Stimulated activated memory B cell treated with anti-CD40 and anti-IgM and Interleukin-4, amounts not matched to agents 10 μg/mL and 1 μg/mL and 100 μg/mL, for 72 hours (primary cell): ENCODE measurements at places on chromosomes 6 and 20.

- ATAC-seq, result no peak
Measured at GRCh38 chr20:37354210-37355195, 8.6 kb downstream of the SRC start.

DNA sequence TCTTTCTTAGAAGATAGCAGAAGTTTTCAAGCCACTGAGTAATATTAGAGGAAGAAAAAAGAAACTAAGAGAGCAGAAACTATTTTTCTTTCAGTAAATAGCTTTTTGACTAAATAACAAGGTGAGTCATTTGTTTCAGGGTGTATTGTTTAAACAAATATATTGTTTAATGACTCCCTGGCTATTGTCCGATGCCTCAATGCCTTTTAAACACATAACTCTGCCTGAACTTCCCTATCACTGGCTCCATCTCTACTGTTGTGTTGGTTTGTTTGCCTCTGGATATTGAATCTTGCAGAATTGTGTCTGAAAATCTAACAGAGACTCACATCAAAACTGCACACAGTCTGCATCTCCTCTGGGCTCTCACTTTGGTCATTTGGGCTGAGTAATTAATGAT is 19.6 kb upstream of the CLIC5 start:
- ATAC-seq, result no peak

- no peak for ATAC-seq
Measured at GRCh38 chr20:19583532-19584175, 174.4 kb upstream of the RIN2 start.

- ATAC-seq, result no peak
Measured at GRCh38 chr6:129774697-129775447, 64.9 kb upstream of the ARHGAP18 start.

DNA sequence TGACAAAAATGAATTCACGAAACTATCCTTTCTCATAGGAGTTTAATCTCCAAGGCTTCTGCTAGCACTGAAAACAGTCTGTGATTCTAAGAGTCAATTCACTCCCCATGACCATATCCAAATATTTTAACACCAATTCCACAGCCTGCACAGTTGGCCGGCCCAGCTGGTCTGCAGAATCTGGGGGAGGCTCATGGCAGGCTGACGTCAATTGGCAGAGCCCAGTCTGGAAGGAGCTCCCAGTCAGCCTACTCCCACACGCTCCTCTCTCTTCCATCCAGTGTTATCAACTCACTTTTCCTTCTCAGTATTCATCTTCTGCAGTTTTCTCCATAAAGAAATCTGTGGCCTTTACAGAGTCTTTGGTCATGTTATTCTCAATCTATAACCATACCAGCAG is 111.0 kb downstream of the TBXT start:
- ATAC-seq, result no peak

DNA sequence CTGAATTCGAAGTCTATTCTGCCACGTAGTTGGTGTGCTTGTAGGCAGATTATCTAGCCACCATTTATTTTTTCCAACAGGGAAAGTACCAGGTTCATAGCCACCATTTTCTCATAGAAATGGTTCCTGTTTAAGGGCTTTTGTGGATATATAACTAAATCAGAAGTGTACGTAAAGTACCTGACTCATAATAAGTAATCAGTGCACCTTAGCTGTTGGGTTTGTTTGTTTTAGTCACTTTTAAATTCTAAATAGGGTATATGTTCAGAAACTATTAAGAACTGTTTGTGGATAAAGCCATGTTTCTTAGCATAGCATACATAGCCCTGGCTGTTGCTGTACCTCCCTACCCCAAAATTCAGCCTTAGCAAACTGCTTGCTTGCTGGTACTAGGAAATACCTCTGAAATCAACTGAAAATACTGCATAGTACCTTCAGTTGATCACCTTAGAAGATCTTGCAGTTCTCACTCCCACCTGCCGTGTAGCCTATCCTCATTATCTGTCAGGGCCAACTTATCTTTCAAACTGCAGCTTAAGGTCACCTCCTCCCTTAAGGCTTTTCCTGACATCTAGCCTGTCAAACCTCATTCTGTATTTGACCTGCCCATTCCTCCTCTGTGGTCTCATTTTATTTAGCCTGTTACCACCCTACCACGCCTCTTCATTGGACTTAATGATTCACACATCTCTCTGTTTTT is 44.6 kb upstream of the COL10A1 start:
- ATAC-seq, result no peak

- ATAC-seq, result no peak
Measured at GRCh38 chr6:104860221-104860620, 502 bp upstream of the HACE1 start.

DNA sequence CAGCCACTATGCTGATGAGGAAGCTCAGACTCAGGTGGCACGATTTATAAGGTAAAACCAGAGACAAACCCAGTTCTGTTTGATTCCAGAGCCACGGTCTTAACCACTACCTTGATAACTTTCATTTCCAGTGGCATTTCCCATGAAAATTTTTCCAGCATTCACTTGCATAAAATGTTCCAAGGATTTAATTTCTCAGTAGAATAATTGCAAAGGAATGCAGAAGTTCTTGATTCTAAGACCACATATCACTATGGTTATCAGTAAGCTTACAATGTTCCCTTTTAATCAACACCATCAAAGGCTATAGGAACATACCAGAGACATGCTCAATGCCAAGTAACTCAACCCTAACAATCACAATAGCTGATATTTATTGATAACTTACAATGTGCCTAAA is 306.0 kb upstream of the HS3ST5 start:
- no peak for ATAC-seq

GRCh38 chr20:10074513-10074912 is 39.7 kb downstream of the ANKEF1 start:
- peak; percentile 66 for ATAC-seq

GRCh38 chr20:62577490-62577836 is 64.8 kb upstream of the SLCO4A1 start:
- no peak for ATAC-seq

DNA sequence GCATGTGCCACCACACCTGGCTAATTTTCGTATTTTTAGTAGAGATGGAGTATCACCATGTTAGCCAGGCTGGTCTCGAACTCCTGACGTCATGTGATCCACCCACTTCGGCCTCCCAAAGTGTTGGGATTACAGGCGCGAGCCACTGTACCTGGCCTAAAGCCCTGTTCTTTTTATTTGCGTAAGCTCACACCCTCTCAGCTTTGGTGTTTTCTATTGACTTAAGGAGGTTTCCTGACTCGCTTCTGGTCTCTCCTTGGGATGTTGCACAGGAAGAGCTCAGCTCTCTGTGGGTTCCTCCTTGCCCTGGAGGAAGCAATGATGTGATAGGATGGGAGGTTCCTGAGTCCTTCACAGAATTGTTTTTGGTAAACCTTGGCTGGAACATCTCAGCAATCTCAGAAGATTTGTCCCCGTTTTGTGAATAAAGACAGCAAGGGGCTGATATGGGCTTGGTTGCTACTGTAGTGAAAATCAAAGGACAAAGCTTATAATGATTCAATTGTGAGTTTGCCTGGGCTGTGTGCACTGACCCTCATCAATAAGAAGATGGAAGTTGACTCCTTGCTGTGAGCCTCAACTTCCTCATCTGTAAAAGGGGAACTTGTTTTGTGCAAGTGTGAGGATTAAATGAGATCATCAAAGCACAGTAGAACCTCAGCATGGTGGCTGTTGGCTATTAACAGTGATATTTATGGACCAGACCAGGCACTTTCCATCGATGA is 27.0 kb downstream of the TOX2 start:
- peak; percentile 76 for ATAC-seq

DNA sequence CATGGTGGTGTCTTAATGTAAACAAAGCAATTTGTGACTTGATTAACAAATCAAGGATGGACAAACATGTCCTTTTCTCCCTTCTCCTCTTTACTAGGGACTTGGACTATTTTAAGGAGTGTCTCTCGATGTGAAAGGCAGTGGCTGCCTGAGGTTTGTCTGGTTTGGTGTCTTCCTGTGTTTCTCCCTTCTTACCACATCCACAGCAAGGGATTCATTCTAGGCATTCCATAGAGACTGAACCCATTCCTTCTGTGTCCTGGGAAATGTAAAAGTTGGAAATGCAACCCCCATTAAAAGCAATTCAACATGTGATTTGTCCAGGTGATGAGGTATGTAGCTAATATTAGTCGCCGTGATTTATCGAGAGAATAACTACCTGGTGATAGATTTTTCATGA is 15.9 kb downstream of the NRN1 start:
- no peak for ATAC-seq

GRCh38 chr6:109791301-109791700 is 100.2 kb downstream of the FIG4 start:
- ATAC-seq, result no peak

DNA sequence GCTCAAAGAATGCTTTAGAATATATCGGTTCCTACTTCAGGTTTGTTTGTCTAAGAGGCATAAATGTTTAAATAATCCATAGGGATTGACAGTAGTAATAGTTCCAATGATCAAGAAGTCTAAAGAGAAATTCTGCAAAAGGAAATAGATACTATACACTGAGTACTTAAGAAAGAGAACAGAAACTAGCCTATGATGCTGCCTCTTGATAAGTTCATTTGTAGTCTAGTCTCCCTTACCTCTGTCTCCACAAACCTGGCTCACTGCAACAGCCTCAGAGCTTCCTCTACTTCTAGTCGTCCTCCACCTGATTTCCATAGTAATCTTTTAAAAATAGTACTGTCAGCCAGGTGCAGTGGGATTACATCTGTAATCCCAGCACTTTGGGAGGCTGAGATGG is 511.8 kb downstream of the LMBRD1 start:
- ATAC-seq, result no peak

GRCh38 chr6:15363523-15364400 is 117.9 kb downstream of the JARID2 start:
- ATAC-seq, result no peak

DNA sequence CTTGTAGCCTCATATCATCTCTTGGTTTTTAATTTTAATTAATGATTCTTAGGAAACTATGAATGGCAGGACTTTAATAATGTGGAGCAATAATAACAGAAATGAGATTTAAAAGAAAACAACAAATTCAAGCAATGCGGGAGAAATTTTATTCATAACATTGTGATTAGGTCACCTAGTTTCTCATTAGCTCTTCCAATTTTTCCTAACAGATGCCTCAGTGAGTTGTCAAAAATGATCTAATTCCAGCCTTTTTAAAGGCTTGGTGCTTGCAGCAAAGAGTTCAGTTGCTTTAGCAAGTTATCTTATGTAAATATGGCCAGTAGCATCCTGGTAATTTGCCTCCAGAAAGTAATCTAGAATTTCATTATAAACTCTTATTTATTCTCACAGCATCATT is 20.4 kb downstream of the PDE7B start:
- no peak for ATAC-seq

- peak; percentile 66 for ATAC-seq
Measured at GRCh38 chr20:4726710-4727397, 5.1 kb downstream of the PRND start.

- no peak for ATAC-seq
Measured at GRCh38 chr20:18237682-18238081, 50.6 kb upstream of the ZNF133 start.

GRCh38 chr6:21284706-21285105 is 308.8 kb upstream of the SOX4 start:
- ATAC-seq, result no peak

DNA sequence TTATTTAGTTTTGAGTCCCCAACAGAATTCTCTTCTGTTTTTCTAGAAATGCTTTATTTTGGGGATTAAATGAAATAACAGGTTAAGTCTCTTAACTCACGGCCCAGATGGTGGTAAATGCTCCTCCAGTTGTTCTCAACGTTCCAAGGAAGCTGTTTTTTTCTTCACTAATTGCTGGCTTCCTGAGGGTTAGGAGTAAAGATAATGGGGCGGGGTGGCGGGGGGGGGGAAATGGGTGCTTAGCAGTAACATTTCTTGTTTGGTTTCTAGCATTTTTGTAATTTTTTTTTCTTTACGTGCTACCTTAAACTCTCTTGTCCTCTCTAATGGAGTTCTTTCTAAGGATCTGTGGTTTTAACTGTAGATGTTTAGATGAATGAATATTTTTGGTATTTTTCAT is 2.2 kb downstream of the SRSF3 start:
- ATAC-seq, result no peak

- no peak for ATAC-seq
Measured at GRCh38 chr6:106823732-106824351, 150.7 kb downstream of the CD24 start.

DNA sequence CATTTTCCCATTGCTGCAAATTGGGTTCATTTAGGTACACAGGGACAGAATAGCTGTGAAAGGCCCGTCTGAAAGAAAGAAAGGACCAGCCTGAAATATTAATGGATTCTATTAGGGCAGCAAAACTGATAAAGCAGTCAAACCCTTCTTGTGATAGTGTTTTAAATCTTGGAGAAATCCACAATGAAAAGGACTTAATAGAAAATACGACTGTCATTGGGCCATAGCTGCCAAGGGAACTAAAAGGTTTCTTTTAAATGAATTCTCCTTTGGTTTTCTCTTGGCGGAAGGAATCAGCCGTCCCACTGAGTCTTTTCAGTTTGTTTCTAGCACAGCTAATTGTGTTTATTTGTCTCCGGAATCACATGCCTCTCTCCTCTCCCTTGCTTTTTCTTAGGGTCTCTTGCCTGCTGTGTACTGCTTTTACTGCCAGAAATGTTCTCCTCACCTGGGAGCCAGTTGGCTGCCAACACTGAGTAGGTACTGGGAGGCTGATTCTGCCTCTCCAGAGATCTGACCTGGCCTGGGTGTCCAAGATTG is 11.3 kb downstream of the PAQR8 start:
- ATAC-seq, result no peak

DNA sequence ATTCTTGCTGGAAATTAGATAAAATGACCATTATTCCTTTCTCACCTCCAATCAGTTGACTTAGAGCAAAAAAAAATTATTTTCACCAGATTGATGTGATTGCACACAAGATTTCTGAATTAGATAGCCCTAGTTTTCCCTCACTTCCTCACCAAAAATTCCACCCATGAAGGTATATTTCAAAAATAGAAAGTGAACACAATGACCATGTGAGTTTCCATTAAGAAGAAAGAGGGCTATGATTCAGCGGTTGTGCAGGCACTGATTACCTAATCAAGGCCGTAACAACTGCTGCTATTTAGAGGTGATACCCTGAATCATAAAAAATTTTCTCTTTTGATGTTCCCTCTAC is 19.5 kb upstream of the RALGAPA2 start:
- ATAC-seq, result no peak

GRCh38 chr6:85945459-85946185 is 302.9 kb upstream of the SYNCRIP start:
- ATAC-seq, result no peak

GRCh38 chr6:45930420-45931040 is 85.1 kb downstream of the CLIC5 start:
- no peak for ATAC-seq

DNA sequence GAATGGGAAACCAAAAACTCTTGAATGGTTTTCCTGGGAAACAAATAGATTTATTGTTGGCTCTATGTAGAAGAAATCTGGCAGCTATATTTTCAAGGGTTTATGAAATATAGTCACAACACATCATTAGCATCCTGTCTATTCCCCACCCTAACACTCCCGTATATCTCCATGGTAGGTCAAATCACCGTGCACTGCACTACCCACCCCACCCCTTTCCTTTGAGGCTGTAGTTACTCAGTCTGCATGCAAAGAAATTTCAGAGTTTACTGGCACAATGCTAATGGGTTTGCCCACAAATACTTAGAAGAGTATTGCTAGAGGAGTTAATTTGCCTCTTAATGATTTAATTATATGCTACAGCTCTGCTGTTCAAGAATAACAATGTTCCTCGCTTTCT is 329.1 kb upstream of the TSHZ2 start:
- no peak for ATAC-seq
